Activated T-cell treated with anti-CD3 and anti-CD28 coated beads, Interleukin-2, amount 50 U/mL, for 72 hours (primary cell): ENCODE measurements at places on chromosomes 7 and 10. TPM values are rescaled to one million over a fixed set of nuclear protein-coding genes. Genes with fewer than 3 reads are reported as not detected.
A peak's percentile ranks its signal among the peaks of the same experiment; 100 is the strongest.

GRCh38 chr7:145293228-145293701, 457.4 kb upstream of the TPK1 start:
- DNase-seq = no peak

GRCh38 chr10:57891201-57892006, 376.3 kb downstream of the IPMK start:
- no peak for DNase-seq

GRCh38 chr7:50393547-50394252, 56.5 kb downstream of the FIGNL1 start:
- peak; percentile 63 for DNase-seq

GRCh38 chr7:82527851-82528250, 84.3 kb upstream of the CACNA2D1 start:
- no peak for DNase-seq

GRCh38 chr10:71714031-71714410, 5.6 kb downstream of the C10orf105 start:
- no peak for DNase-seq

DNA sequence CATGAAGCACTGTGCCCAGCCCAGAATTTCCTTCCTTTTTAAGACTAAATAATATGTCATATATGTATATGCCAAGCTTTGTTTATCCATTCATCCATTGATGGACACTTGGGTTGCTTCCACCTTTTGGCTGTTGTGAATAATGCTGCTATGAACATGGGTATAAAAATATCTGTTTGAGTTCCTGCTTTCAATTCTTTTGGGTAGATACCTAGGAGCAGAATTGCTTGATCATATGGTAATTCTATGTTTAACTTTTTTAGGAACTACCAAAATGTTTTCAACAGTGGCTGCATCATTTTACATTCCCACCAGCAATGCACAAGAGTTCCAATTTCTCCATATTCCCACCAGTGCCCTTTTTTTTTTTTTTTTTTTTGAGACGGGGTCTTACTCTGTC, 13.2 kb upstream of the PLAU start:
- no peak for DNase-seq

- DNase-seq = no peak
These were observed 29.2 kb upstream of the ADGRA1 start for GRCh38 chr10:133058331-133059092.

The TMEM139 gene
- total RNA-seq = 1.3 TPM
